T-cell (primary cell): ENCODE measurements at places on chromosomes 12 and 14.

DNA sequence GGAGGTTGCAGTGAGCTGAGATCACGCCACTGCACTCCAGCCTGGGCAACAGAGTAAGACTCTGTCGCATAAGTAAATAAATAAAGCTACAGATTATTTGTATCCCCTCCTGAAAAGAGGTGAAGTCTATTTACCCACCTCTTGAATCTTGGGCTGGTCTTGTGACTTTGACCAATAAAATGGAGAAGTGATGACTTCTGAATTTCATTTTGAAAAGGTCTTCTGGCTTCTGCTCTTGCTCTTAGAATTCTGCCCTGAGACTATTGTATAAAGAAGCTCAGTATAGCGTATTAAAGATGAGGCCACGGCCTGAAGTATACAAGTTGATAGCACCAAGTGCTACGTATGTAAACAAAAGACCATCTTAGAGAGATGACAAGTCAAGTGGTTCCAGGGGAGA lies 88.3 kb upstream of the AMN1 start:
- no peak for DNase-seq

DNA sequence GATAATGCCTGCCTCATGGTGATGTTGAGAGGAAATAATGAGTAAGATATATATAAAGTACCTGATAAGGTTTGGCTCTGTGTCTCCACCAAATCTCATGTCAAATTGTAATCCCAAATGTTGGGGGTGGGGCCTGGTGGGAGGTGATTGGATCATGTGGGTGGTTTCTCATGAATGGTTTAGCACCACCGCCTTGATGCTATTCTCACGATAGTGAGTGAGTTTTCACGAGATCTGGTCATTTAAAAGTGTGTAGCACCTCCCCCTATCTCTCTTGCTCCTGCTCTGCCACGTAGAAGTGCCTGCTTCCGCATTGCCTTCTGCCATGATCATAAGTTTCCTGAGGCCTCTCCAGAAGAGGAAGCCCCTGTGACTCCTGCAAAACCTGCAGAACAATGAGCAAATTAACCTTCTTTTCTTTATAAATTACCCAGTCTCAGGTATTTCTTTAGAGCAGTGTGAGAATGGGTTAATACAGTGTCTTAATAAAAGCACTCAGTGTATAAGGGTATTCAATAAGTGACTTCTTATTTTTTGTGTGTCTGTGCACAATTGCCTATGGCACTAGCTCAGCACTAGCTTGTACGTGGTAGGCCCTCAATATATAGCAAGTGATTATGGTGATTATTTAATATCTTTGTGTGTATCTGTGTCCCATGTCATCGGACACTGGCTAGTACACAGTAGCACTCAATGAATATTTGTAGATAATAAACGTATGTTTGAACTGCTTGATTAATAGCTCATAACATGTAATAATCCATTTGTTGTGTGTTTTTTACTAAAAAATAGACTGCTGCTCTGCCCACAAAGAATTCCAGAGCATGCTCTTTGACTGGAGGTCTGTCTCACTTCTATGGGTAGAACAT lies 138.1 kb upstream of the LMNTD1 start:
- no peak for DNase-seq

DNA sequence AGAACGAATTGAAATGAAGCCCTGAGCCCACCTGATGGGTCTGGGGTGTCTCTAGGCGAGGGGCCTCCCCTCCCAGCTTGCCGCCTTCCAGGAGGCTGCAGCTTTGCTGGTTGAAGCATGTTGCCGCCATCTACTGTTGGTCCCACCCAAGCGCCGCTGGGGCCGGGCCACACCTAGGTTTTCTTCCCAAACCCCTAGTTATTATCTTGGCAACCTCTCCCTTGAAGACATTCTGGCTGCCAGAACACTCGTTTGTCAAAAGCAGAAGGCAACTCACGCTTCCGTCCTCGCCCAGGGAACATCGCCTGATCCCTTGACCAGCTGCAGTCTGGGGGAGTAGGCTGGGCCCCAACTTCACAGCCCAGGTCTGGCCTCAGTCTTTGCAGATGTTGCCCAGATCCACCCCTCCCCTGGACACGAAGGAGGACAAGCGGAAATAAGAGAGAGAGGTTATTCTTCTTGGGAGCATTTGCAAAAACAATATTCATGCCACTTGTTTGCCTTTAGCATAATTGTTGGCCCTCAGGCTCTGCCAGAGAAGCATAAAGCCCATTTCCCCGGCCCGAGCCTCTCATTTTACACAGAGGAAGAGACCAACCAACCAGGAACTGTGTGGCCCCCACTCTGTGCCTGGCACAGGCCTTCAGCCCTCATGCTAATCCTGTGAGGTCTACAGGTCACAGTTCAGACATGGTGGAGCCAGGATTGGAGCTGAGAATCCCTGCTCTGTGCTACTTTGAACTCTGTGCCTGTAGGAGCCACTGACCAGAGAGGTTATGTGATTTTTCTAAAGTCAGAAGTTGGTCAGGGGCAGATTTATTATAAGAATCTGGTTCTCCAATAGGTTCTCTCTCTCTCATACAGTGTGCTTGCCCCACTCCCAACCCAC lies 6.8 kb downstream of the EMP1 start:
- DNase-seq: no peak

DNA sequence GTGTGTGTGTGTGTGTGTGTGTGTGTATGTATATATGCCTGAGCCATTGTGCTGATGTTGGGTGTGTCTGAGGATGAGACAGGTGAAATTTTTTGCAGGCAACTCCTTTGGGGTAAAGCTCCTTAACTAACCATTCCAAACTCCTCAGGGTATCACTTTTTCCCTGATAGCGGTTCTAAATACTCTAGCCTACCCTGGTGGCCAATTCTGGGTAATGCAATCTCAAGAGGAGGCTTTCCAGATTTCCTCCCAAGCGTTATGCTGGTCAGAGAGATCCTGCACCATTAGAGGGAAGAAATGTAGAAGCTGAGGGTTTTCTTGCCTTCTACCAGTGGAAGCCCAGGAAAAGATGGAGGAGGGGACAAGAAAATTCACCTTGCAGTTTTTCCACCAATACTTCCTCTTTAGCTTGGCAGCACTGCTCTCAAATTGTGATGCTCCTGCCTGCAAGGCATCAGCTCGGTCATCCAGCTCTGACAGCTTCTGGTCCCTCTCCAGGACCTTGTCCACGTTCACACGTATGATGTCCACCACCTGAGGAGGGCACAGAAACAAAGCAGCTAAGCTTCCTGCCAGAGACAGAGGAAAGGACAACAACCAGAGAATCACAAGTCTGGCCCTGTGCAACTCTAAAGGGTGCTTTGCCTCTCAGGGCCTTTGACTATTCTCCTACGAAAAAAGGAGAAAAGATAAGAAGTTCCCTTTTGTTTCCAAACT lies 4.9 kb downstream of the VAMP1 start:
- no peak for DNase-seq
